ENCODE measurements at places on chromosomes 1 and 21.

DNA sequence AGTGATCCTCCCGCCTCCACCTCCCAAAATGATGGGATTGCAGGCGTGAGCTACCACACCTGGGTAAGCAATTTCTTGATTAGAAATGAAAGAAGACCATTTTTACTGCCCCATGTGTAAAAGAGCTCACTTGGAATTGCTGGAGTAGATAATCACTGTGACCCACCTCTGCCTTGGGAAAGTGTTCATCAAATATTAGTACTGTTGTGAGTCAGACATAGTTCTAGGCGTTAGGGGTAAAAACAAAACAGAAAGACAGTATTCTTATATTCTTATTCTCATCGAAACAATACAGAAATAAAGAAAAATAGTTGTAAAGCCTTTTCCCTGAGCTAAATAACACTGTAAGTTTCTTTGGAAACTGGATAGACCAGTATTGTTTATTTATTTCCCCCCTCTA, 36.2 kb downstream of the CELF3 start:
- no peak for DNase-seq

GRCh38 chr21:21631961-21632360, 633.8 kb downstream of the NCAM2 start:
- DNase-seq = no peak

DNA sequence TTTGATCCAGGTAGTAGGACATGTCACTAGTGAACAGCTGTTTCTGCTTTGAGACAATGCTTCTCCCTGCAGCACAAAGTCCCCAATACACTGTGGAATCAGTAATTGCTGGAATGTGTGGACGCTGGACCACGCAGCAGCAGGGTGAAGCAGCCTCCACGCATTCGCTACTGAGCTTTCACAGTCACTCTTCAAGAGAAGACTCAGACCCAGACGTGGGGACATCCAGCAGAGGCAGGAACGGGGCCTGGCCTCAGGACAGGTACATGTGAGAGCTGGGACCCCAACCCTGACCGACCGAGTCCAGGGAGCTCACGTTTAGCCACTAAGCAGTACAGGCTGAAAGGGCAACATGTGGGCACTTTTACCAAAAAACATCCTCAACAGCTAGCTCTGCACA, 34.1 kb upstream of the PRDM15 start:
- no peak for DNase-seq

- DNase-seq = no peak
Observed at GRCh38 chr1:160538985-160539651, 16.1 kb upstream of the SLAMF6 start.
